CD4-positive, alpha-beta T cell treated with Interleukin-4 for 1 hour (primary cell): ENCODE measurements at places on chromosomes 3 and 15.

DNA sequence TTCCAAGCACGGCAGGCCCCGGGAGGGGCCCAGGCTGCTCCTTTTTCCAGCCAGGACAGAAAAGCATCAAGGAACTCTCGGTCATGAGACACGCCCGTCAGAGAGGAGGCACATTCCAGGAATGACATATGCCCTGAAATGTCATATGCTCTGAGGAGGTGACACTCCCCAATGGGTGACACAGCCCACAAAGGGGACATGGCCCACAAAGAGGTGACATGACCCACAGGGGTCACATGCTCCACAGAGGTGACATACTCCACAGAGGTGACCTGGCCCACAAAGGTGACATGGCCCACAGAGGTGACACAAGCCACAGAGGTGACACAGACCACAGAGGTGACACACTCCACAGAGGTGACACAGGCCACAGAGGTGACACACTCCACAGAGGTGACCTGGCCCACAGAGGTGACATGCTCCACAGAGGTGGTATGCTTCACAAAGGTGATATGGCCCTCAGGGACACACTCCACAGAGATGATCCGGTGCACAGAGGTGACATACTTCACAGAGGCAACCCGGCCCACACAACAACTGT, 79.2 kb downstream of the ABHD5 start:
- peak; percentile 27 for DNase-seq

- no peak for DNase-seq
Measured at GRCh38 chr15:27183201-27183600, 212.2 kb downstream of the GABRG3 start.

- DNase-seq, result no peak
Measured at GRCh38 chr3:12185172-12185710, 26.5 kb upstream of the TIMP4 start.

- no peak for DNase-seq
Measured at GRCh38 chr3:174220775-174221554, 638.2 kb upstream of the NAALADL2 start.

DNA sequence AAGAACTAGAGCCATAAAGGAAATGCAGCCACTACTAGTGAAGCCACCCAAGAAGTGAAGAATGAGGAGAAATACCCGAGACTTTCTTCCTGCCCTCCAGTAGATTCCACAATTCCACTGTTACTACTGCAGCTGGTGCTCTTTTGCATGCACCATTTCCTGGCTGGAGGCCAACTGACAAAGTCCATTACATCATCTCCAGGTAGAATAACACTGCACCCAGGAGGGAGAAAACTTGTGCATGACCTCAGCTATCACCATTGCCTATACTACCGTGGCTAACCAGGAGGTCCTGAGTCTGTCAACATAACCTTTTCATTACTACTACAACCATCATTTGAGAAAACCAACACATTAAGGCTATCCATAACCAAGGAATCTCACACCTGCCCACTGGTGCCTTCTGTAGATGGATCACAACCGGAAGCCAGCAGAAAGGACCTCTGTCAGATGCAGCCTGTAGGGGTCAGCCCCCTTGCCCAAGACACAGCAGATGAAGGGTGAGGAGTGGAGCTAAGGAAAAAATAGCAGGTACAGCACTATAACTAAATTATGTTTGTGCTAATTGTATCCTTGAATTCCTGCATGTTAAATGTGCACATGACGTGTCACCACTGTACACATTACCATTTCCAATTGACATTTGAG, 200.8 kb upstream of the C2CD4B start:
- DNase-seq, result no peak

- DNase-seq, result no peak
Measured at GRCh38 chr15:39191871-39192291, 389.0 kb upstream of the THBS1 start.

DNA sequence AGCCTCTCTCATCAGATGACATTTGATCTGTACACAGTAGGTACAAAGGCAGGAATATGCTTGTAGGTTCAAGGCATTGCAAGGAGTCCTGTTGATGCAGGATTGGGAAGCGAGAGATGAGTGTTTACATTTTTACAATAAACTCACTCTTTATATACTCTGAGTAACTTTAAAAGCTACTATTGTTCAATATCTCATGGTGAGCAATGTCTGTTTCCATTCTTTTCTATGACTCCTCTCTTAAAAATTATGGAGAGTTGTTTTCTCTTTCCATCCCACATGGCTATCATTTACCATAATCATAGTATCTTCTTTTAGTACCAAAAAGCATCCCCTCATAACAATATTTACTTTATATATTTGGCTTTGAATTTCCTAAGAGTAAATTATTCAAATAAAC, 314.0 kb upstream of the CDIN1 start:
- DNase-seq, result no peak

DNA sequence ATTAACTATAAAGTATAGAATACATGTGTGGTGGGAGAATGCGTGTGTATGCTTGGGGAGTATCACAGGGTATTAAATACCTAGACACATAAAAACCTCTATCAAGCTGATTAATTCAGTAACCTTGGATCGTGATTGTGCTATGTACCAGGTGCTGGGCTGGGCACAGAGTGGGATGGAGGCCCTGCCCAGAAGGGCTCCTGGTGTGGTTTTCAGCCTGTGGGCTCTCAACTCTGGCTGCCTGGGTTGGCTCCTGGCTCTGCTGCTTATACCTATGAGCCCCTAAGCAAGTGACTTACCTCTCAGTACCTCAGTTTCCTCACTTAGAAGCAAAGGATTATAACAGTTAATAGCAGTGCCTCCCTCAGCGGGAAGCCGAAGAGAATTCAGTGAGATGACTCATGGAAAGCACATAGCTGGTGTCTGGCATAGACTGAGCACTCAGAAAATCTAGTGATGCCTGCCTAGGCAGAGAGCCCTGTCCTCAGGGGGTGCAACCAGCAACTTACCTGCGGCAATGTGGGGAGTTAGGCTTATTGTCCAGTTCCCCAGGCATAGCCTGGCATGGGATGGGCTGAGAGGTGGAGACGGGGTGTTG, 90.6 kb upstream of the MYZAP start:
- DNase-seq, result no peak

DNA sequence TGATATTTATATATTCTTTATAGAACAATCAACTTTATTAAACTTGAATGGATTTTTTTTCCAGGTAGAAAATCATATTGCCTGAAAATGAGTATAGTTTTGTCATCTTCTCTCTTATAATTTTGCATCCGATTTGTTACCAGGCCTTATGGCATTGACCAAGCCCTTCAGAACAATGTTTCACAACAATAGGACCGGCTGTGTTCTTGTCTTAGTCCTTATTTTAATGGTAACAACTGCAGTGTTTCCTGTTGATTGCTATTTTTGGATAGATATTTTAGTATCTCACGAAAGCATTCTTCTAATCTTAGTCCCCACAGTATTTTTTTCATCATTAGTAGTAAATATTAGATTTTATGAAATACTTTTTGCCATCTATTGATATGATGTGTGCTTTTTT, 88.1 kb upstream of the ANKRD34C start:
- DNase-seq, result no peak

GRCh38 chr15:78301828-78302227, 2.4 kb upstream of the SKIC8 start:
- no peak for DNase-seq
